Esophagus squamous epithelium (tissue), 5 donors: ENCODE measurements at places on chromosomes 4 and X.

- no peak for DNase-seq
Observed at GRCh38 chr4:152672206-152673092, 7.3 kb downstream of the TMEM154 start.

DNA sequence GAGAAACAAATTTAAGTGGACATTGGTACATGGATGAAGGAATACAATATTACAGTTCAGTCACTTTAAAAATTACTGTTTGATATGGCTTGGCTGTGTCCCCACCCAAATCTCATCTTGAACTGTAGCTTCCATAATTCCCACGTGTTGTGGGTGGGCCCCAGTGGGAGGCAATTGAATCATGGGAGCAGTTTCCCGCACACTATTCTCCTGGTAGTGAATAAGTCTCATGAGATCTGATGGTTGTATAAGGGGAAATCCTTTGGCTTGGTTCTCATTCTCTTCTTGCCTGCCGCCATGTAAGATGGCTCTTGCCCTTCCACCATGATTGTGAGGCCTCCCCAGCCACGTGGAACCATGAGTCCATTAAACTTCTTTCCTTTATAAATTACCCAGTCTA lies 804.2 kb upstream of the FRG1 start:
- DNase-seq: no peak

GRCh38 chr4:153181700-153182099 lies 22.5 kb upstream of the TRIM2 start:
- DNase-seq: no peak

GRCh38 chrX:70201732-70202131 lies 24.4 kb downstream of the DGAT2L6 start:
- no peak for DNase-seq

DNA sequence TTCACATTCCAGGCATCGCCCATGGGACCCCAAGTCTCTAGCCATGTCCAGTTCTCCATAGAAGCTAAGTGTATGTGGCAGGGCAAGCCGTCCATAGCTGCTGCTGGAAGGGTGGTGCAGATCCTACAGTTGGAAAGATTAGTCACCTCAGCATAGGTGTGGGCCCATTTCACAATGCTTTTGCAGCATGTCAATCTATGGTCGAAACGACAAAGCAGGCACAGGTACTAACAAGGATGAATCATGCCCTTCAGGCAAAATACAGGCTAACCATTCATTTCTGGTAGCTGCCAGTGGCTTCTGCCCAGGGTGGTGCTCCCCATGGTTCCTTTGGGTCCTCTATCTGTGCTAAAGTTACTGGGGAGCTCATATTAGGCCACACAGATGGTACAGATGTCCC lies 225.2 kb downstream of the ADGRL3 start:
- DNase-seq: no peak

- DNase-seq: no peak
Observed at GRCh38 chrX:16060252-16060651, 63.1 kb upstream of the GRPR start.

DNA sequence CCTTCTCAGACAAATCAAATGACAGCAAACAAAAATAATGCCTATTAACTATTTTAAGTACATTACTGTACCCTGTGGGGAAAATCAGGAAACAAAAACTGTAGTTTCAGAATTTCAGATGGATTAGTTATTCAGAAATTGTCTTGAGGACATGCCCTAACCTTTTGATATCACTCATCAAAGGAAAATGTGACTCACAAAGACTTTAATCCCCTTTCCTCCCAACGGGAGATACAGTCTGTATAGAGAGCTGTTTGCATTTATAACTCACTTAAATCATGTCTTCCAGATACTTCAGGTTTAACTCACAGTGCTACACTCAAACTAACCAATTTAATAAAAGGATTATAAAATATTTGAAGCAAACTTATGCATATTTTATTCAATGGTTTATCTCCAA lies 304.0 kb downstream of the MAPK10 start:
- DNase-seq: no peak

DNA sequence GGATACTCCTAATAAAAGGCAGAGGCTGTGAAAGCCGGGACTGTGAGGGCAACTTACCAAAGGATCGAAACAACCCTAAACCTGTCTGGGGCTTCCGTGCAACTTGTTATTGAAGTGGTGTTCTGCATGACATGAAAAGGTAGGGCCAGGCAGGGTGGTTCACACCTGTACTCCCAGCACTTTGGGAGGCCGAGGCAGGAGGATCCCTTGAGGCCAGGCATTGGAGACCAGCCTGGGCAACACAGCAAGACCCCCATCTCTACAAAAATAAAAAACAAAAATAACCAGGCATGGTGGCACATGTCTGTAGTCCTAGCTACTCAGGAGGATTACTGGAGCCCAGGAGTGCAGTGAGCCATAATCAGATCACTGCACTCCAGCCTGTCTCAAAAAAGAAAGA lies 12.3 kb downstream of the CASP3 start:
- DNase-seq: no peak

DNA sequence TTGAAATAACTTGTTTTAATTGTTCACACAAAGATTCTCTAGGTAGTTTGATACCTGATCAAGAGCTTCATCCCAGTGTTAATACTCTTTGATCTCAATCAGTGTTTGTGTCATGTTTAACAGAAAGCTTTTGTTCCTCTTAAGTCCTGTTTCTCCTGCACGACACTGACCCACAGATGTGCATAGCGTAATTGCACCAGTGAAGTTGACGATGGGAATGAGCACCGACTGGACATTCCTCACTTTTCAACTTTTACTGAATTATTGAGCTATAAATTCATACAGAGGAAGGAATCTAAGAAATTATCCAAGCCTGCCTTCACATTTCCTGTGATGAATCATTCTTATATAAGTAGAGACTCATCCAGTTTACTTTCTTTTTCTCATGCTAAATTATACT lies 878.7 kb upstream of the TENM3 start:
- no peak for DNase-seq

DNA sequence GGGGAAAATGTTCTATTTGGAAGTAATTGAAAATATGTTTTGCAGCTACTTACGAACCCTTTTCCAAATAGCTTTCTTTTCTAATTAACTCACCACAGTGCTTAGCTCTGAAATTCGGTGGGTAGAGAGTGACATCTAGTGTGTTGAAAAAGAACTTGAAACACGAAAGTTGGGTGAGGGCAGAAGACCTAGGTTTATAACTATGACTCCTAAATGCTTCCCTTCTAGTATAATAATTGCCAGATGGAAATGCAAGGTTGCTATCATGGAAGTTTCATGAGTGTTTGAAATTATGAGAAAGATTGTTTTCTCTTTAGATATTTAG lies 77.3 kb upstream of the NOCT start:
- DNase-seq: no peak

DNA sequence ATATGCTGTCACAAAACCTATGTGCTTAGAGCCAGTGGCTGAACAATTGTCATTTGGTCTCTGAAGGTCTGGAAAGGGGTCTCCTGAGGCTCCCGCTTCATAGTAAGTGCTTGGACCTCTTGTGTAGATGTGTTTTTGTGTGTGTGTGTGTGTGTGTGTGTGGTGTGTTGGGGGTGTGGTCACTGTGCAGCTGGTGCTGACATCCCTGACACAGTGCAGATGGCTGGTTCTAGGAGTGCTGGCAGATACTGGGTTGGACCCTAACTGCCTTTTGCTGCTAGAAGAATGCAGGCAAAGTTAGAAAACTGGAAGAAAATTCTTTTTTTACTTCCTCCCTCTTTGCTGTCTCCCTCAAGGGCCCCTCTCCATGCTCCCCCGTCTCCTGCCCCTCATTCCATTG lies 1872.6 kb downstream of the ARAP2 start:
- DNase-seq: no peak

DNA sequence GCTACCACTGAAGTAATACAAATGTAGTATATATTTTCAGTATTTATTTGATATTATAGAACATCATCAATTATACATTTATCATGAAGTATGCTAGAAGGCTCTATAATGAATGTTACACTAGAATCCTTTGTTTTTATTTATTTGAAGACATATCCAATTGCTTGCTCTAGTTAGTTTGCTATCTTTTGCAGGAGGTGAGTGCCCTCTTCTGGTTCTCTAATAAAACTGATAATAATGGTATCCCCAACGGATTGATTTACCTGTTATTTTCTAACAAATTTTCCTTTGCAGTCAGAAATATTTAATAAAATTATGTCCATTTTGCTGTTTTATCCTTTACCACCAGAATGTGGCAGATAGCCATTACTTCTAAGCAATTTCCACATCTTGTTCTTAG lies 274.3 kb upstream of the TACR3 start:
- DNase-seq: no peak

- no peak for DNase-seq
Observed at GRCh38 chrX:14546190-14546589, 16.9 kb downstream of the GLRA2 start.

GRCh38 chr4:56320293-56320692 lies 67.0 kb downstream of the AASDH start:
- DNase-seq: no peak

- DNase-seq: no peak
Observed at GRCh38 chr4:124685851-124686250, 26.7 kb downstream of the ANKRD50 start.

GRCh38 chr4:64614276-64614675 lies 205.0 kb upstream of the TECRL start:
- no peak for DNase-seq

DNA sequence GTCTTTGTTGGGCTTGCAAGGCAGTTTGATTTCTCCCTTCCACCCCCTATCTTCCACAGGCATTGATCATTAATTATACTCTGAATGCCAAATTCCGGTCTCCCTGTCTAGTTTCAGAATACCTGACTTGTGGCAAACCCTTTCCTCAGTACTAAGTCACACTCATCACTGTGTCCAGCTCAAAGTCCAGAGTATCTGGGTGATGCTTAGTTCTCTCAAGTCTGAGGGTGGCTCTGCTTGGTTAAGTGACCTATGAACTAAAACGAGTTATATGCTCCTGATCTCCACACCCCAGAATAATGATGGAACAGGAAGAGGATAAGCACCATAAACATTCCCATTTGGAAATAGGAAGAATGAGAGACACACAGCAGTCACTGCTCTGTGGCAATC lies 6.5 kb downstream of the SMIM9 start:
- no peak for DNase-seq

DNA sequence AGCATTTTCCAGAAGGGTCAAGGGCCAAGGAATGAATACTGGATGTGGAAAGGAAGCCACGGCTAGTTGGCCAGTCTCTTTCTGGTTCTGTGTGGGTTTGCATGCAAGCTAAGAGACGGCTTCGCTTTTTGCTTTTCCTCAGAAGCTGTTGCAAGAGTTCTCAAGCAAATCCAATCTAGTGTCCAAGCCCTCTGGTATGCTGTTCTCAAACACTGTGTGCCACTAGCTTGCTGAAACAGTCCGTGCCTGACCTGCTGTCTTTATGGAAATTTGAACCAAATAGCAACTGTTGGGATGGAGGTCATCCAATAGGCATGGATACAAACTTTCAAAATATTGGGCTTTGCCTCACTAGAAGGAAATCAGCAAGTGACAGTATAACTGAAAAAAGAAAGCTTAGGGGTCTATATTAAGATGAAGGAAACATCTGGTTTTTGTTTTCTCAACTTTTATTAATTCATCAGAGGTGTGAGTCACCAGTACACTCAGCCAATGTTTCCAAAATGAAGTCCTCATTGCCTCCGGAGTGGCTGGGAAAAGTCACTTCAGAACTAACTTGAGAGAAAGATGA lies 70.5 kb downstream of the SLC9A6 start:
- DNase-seq: no peak

- DNase-seq: no peak
Observed at GRCh38 chr4:172750910-172751309, 417.7 kb upstream of the GALNT7 start.

DNA sequence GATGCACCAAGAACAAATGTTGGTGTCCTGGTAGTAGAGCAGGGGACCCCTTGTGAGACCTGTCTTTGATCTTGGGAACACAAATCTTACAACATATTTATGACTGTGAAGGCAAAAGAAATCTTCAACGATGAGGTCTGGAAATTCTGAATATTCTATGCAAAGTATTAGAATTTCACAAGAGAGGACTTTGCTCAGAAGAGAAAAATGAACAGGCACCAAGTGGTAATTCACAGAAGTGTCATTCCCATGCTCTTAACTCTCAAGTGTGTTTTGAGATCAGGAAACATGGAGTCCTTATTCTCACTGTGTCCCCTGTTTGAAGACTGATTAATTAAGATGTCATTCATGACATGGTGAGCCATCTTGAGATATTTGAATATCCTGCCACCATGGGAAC lies 52.5 kb downstream of the COQ2 start:
- DNase-seq: no peak

DNA sequence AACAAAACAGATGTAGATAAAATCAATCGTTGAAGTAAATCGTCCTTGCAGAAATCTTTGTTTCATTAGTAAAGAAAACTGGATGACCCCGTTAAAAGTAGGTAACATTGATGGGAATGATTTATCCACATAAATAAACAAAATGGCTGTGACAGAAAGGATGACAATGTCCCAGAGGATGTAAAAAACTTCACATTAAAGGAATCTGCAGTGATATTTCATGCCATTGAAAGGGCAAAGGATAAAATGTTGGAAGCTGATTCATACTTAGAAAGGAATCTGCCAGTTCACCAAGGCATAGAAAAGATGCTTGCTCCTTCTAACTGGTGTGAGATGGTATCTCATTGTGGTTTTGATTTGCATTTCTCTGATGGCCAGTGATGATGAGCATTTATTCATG lies 24.2 kb upstream of the EPGN start:
- DNase-seq: no peak

DNA sequence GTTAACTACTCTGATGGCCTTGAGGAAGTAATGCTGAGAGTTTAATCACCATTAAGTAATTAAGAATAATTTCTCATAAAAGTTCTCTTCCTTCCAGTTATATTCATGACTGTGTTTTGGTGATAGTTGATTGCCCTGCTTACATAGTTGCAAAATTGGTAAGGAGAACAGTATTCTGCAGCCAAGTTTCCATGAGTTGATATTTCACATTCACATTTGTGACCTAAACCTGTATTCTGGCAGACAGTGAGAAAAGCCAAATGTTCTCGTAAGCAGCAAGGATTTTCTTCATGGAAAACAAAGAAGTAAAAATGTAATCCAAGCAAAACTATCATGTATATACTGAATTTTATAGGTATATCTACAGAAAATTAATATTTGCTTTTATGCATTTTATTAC lies 187.8 kb upstream of the NUDT6 start:
- DNase-seq: no peak

GRCh38 chr4:1356181-1356998 lies 9.4 kb downstream of the UVSSA start:
- no peak for DNase-seq

DNA sequence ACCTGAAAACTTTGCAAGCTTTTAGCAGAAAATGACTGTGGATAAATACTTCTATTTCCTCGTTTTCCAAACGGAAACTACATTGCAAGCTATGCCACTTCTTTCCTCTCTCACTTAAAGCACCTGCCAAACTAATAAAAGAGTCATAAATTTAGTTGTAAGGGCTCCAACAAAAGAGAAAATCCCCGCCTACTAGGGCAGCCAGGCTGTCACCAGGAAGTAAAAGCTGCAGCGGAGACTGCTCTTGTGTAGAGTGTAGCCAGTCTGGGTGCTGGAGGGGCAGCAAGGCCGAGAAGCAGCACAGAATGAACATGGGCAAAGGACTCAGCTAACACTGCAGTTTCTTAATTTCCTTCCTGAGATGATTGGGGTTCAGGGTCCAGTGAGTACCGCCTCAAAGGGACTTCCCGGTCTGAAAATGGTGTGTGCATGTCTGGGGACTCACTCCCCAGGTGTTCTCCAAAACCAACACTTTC lies 89.3 kb upstream of the MAML3 start:
- DNase-seq: no peak
